ENCODE measurements at places on chromosomes 1 and 21.

DNA sequence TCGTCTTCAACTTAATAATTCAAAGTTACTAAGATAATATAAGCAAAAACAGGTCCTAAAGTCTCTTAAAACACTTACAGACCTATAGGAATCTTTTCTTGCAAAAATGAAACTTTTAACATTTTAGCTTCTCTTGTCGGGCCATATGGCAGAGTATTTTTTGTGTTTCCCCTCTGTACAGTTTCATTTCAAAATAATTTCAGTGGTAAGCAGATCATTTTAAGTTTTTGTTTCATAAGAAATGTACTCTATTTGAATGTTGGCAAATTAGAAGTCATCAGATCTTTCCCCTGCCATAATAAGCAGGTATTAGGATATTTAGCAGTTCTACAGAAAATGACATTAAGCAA lies 37.9 kb downstream of the RGL1 start:
- no peak for DNase-seq

DNA sequence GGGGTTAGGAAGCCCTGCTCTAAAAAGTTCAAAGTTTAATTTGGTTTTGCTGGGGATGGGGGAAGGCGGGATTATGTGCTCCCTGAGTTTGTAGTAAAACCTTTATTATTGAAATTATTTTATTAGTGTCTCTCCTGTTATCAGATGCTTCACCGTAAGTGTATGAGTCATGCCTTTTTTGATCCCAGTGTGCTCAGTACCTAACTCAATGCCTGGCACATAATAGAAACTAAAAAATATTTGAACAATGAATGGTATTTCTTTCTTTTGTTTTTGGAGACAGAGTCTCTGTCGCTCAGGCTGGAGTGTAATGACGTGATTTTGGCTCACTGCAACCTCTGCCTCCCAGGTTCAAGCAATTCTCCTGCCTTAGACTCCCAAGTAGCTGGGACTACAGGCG lies 6.4 kb downstream of the SNRPE start:
- no peak for DNase-seq

DNA sequence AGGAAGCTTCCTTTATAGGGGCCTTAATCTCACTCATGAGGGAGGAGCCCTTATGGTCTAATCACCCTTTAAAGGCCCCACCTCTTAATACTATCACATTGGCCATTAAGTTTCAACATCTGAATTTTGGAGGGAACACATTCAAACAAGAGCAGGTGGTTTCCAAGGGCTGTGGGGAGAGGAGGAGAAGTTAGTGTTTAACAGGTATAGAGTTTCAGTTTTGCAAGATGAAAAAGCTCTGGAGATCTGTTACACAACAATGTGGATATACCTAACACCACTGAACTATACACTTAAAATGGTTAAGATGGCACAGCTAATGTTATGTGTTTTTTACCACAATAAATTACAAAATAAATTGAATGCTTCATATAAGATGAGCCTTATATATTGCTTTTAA lies 113.4 kb upstream of the DNAH14 start:
- DNase-seq, result no peak

GRCh38 chr21:37835481-37835880 lies 80.8 kb downstream of the KCNJ6 start:
- DNase-seq, result no peak

GRCh38 chr1:205714190-205714905 lies 34.0 kb upstream of the SLC45A3 start:
- DNase-seq, result no peak

DNA sequence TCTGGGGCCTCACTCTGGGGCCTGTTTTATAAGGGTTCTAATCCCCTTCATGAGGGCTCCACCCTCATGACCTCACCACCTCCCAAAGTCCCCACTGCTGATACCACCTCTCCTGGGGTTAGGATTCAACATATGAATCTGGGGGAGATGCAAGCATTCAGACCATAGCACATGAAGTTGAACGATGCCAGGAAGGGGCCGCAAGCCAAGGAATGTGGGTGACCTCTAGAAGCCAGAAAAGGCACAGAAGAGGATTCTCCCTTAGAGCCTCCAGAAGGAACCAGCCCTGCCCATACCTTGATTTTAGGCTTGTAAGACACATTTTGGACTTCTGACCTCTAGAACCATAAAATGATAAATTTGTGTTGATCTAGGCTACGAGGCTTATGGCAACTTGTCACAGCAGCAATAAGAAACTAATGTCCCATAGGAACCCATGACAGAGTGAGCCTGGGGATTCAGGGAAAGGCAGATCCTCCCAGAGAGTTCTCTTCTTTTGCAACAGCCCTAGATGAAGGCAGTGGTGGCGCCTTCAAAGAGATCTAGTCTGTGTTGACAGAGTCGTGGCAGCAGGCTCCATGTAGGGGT lies 27.9 kb downstream of the TRIM67 start:
- DNase-seq, result no peak

- DNase-seq, result no peak
Observed at GRCh38 chr1:171935664-171936063, 94.4 kb downstream of the DNM3 start.

DNA sequence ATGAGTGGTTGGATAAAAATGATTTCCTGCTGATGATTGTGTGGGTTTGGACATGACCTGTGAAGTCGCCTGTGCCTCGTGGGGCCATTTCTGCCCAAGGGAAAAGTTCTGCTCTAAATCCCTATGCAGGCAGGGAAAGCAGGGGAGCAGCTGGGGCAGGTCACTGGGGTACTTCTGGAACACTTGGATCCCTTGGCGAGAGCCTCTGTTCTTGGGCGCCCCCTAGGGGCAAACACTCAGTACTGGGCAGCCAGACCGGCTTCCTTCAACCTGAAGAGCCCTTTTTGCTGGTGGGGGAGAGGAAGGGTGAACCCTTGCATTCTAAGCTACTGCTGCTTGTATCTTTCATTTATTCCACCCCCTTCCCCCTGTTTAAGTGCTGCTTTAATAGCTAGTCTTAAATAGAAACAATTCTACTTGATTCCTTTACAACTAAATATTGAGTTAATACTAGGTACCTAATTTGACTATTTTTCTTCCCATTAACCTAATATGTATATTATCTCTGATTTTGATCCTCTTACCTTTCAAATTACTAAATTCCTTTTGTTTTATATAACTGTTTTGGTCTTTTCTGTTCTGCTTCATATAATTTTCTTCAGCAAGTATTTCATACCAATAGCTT lies 5.1 kb upstream of the CLEC20A start:
- DNase-seq, result peak; percentile 50

DNA sequence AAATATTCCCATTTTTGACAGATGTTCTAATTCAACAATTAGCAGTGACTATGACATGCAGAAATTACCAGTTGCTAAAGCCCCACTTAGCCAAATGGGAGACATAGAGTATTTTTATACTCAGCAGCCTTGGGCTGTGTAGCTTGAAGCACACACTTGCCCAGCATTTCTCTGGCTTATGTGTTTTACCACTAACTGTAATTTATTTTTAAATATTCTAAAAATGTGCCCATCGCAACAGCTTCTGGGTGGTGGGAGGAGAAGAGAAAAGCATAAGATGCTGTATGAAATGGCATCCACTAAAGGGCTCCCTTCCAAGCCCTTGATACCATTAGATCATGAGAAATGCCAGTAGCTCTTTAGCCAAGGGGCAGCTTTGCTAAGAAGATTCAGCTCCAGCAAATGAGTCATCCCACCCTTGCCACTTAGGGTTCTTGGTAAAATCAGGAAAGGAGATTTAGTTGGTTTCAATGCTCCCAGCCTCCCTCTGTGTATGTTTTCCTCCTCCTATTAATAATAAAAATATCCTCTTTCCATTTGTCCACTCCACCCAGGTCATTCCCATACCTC lies 462.7 kb upstream of the DEPDC1 start:
- no peak for DNase-seq

DNA sequence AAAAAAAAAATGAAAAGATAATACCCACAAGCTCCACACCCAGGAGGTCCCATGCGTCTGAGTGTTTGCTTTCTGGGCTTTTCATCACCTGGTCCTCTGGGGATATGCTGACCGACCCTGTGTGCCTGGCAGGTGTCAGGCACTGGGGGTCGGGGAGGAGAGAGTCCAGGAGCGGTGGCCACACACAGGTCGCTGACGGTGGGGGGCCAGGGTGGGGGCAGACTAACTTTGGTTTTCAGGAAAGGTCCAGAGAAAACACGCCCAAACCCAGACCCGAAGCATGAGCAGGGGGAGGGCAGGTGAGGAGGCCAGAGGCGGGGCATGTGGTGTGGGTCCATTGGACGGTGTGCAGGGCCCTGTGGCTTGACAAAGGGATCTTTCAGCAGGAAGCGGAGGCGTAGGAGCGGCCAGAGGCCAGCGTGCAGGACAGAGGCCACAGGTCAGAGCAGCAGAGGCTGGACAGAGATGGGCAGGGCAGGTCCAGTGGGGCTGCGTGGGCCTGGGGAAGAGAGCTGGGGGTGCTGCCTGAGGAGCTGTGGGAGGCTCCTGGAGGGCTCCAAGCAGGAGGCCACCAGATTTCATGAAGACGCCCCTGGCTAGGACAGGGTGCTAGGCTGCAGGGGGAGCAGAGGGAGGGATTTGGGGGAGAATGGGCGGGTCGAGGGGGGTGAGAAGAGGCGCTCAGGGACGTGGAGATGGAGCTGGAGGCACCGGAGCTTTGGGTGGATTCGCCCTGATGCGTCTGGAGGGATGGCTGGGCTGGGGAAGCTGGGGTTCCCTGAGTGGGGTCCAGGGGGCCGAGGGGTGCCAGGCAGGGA lies 15.8 kb downstream of the RNF223 start:
- no peak for DNase-seq

DNA sequence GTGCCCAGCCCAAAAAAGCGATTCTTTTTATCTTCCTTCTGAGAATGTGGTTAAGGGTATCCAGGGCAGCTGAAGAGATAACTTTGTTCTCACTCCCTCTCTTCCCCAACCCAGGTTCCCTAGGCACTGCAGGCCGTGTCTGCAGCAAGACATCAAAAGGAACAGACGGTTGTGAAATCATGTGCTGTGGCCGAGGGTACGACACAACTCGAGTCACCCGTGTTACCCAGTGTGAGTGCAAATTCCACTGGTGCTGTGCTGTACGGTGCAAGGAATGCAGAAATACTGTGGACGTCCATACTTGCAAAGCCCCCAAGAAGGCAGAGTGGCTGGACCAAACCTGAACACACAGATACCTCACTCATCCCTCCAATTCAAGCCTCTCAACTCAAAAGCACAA lies 11.4 kb downstream of the WNT2B start:
- DNase-seq, result no peak

DNA sequence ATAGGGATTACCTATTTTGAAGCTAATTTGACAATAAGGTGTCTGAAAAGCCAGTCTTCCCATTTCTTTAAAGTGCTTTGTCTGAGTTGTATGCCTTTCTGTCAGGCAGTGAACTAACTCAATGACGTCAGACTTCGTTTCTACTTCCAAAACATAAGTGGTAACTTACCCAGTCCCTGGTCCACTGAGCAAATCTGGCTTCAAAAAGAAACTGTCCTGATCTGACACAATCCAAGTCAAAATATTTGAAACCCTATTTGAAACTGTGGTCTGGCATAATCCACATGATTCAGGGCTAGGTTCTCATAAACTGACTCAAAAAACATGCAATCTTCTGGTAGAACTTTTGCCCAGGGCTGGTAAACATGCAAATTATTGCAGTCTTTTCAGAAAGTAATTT lies 34.0 kb downstream of the DIRAS3 start:
- DNase-seq, result no peak

GRCh38 chr1:156525856-156526489 lies 25.4 kb upstream of the MEF2D start:
- DNase-seq, result no peak

- no peak for DNase-seq
Observed at GRCh38 chr1:78490861-78491450, at the start of gene PTGFR. PTGFR (plus strand) TSS chr1:78490974; CDS start chr1:78492744, 1,770 bp downstream.

DNA sequence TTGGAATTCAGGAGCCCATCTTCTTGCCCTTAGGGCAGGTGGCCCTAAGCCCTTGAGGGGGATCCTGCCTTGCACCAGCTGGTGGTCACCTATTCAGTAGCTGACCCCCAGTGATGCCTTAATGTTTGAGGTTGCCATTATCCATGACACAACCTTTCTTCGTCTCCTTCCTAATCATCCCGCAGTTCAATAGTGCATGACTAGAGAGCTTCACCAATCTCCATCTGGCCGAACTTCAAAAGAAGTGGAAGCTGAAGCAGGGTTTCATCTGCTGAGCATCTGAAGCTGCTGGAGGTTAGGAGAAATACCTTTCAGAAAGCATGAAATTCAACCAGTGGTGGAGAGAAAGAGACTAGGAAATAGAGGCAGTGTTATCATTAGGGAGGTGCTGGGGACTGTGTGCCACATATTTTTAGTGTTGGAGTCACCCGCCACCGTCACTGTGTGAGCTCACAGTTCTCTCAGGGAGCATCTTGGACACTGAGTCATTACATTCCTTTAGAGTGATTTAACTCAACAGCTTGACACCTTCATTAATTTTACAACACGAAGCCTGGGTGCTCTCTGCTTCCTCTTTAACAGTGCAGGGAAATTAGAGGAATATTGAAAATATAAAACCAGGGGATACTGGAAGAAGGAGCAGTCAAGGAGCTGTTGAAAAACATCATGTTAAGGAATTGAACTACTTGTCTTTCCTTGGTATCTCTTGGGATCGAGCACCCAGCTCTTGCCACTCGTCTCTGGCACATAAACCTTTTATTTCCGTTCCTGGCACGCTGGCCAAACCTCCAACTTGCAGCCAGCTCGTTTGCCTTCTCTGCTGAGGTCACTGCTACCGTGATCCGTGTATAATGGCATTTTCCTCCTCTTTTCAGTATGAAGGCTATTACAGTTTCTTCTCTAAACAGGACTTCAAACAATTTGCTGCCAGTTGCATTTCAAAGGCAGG lies 53.6 kb downstream of the PEX14 start:
- DNase-seq, result no peak

DNA sequence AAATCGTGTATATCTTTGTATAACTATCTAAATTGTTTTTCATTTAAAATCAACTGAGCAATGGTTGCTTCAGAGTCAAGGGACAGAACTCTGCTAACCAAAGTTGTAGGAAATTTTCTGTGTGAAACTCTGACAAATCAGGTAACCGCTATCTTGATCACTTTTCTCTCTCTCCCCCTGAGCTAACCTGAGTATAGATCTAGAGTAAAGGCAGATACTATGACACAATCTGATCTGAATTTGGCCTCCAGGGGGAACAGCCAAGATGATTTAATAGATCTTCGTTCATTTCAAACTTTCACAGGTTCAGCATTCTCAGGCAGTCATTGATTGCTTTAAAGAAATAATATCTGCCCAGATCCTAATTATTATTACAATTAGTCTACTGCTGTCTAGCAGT lies 472.8 kb downstream of the NUF2 start:
- DNase-seq, result no peak
